Kidney (tissue), 22 donors: ENCODE measurements at places on chromosomes 5 and 9.

GRCh38 chr5:11619339-11620024 lies 284.8 kb downstream of the CTNND2 start:
- DNase-seq = no peak

DNA sequence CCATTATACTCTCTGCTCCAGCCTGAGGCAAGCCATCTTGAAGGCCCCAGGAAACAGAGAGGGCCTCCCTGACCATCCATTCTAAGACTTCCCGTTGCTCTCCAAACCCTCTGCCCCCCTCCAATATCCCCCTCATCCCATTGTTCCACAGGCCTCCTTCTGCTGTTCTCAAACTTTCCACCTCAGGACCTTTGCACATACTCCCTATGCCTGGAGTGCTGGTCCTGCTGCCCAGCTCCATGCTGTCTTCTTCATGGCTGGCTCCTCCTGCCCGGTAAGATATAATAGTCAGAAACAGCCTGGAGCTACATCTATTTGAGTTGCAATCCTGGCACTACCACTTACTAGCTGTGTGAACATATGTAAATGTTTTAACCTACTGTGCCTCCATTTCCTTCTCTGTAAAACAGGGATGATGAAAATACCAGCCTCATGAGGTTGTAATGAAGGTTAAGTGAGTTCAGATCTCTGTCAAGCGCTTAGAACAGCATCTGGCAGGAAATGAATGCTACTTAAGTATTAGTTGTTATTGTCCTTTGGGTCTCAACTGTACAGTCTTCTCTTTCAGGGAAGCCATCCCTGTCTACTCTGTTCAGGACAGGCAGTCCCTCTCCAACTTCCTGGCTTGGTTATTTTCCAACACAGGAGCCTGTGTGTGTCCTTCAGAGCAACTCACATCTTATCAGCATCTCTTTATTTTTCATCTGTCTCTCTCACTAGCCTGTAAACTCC lies 45.8 kb downstream of the TMOD1 start:
- no peak for DNase-seq

DNA sequence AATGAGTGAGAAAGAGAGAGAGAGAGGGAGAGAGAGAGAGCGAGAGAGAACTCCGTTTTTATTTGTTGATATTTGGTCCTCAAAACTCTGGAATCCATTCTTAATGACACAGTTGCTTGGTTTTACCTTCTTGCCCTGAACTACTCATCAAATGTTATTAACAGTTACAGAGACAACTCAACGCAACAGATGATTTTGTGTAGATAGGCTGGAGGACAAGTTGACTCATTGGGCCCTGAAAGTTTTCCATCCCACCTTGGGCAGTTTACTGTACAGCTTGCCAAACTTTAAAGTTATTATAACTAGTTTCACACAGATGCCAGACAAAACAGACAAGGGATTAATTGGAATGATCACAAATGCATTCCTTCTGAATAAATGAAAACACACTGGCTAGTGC lies 339.9 kb downstream of the ARL15 start:
- no peak for DNase-seq

DNA sequence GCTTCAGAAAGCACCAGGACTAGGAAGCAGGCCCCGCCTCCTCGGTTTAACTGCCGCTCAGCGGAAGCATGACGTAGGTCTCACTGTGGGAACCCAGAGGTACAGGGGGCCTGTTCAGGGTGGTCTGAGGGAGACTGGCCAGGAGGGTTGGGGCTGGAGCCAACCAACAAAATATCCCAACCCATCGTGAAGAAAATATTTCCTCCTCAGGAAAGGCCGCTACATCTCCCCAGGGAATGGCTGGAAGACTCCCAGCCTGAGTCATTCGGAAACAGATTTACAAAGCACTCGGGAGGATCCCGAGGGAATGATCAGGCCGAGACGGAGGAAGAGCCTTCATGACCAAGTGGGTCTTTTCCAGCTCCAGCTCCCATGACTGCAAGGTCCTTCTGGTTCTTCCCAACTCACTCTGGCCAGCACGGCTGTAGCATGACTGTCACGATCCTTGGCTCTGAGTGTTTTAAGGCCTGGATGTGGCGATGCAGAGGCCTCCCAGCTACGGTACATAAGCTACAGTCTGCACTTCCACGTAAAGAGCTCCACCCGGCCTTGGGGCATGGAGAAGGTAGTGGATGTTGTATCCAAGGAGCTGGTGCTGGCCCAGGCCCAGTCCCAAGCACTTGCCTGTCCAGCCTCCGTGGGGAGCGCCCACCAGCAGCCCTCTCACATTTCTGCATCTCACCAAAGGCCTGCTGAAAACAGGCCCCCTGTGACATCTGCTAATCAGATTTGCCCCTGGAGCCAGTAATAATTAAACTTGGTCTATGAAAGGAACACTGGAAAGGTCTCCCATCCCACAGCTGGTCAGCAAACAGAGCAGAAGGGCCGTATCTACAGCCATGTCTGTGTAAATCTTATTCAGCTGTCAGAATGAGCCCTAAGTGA lies 100.6 kb downstream of the LHFPL2 start:
- peak; percentile 67 for DNase-seq

DNA sequence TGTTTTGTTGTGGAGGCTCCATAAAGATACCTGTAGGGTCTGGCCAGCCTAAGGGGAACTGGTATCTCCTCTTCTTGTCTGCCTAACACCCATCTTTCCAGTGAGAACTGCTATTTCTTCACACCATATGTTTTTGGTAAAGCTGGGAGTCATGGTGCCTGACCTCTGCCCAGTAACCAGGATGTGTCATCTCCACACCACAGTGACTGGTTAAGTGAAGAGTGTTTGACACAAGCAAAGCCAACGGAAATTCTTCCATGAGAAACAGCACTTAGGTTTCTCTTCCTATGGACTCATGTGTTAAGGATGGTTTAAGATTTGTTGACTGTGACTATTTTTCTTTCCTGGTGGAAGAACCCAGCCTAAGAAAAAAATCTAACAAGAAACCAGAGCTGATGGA lies 111.5 kb downstream of the HTR4 start:
- no peak for DNase-seq

DNA sequence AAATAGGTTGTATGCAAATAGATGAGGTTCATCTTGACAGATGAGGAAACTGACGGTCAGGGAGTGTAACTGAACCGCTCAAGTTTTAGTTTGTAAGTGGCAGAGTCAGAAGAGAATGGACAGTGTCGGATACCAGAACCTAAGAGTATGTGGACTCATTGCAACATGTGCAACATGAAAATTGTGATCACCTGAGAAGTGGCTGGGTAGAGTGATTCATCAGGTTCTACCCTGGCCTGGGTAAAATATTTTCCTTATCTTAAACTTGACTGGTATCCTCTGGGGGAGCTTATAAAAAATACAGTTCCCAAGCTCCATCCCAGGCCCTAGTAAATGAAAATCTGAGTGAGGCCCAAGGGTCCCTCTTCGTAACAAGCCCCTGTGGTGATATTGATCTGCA lies 35.2 kb upstream of the MIER3 start:
- no peak for DNase-seq

DNA sequence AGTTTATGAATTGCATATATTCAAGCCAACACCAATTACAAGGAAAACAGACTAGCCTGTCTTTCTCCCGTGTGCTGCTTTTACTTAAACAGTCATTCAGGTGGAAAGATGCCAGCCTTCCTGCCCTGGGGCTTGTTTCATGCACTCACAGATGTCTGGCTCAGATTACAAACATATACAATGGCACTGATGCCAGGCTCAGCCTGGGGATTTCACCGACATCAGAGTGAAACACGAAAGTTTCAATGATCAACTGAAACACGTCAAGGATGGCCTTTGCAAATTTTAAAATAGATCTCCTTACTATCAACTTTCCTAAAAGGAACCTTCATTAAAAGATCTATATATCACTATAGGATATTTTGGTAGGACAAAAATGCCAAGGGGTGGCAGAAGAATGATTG lies 1576.5 kb downstream of the EFNA5 start:
- no peak for DNase-seq

- no peak for DNase-seq
These were observed 276.9 kb downstream of the CDH9 start for GRCh38 chr5:26761446-26761845.

DNA sequence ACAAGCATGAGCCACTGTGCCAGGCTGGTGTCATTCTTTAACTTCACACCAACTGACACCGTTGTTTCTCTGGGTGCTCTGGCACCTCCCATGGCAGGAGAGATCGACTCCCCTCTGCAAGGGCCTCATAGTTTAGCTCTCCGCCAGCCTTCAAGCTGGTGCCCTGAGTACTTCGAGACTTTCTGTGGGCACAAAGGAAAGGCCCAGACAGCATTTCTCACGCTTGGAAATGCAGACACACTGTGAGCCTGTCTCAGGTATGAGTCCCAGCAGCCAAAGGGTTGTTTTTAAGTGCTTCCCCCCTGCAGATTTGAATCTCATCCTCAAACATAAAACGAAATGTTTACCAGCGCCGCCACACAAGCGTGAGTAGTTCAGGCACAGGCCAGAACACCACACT lies 11.1 kb upstream of the TCF7 start:
- DNase-seq = no peak

DNA sequence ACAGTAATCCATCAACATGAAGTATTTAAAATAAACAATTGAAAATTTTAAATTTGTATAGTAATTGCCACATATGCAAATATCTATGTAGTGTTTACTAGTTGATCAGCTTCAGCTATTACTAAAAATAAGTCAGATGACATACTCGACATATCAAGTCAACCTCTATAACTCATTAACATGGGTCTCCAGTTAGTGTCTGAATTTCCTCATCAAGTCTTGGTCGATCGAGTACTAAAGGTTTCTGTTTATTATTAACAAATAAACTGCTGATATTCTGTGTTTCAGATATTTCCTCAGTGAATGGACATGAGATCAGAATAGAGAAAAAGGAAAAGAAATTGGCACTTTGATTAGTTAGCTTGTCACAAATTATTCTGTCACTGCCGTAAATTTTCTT lies 266.5 kb upstream of the ITGA1 start:
- peak; percentile 2 for DNase-seq

DNA sequence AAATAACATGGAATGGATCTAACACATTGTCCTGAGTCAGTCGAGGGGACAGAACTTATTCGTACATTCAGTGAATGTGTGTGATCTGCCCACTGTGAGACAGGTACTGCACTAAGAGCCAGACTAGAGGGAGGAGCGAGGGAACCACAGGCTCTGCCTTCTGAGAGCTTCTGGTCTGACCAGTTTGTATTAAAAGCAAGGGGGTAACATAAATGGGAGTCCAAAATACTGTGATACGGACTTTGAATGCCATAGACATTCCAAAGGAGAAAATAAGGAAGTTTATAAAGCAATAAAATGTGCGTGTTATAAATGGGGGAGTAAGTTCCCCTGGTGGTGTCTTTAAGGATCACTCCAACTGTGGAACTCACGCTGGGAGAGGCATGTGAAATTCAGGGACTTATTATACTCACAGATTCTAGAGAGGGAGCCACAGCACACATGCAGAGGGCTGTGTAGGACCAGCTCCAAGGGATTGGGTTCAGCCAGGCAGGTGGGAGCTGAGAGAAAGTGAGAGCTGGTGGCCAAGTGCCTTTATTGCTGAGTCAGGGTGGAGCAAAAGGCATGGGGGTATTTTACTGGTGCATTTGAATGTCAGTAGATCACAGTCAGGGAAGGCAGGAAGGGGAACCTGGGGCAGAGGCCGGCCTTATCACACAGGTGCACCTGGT lies 186.5 kb upstream of the WWC1 start:
- DNase-seq = peak; percentile 53

DNA sequence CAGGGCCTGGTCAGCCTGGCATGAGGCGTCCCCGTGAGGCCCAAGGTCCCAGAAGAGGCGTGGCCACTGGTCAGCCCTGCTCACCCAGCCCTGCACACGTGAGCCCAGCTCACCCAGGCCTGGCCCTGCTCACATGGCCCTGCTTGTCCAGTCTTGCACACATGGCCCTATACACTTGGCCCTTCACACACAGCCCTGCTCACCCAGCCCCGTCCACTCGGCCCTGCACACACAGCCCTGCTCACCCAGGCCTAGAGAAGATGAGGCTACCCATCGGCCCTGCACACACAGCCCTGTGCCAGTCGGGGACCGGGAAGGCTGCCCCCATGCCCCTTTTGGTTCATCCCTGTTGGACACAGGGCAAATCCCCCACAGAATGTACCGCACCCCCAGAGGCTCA lies 28.4 kb downstream of the ZDHHC11B start:
- no peak for DNase-seq

- DNase-seq = peak; percentile 8
These were observed 5.0 kb upstream of the TMEM268 start for GRCh38 chr9:114606068-114606467.

DNA sequence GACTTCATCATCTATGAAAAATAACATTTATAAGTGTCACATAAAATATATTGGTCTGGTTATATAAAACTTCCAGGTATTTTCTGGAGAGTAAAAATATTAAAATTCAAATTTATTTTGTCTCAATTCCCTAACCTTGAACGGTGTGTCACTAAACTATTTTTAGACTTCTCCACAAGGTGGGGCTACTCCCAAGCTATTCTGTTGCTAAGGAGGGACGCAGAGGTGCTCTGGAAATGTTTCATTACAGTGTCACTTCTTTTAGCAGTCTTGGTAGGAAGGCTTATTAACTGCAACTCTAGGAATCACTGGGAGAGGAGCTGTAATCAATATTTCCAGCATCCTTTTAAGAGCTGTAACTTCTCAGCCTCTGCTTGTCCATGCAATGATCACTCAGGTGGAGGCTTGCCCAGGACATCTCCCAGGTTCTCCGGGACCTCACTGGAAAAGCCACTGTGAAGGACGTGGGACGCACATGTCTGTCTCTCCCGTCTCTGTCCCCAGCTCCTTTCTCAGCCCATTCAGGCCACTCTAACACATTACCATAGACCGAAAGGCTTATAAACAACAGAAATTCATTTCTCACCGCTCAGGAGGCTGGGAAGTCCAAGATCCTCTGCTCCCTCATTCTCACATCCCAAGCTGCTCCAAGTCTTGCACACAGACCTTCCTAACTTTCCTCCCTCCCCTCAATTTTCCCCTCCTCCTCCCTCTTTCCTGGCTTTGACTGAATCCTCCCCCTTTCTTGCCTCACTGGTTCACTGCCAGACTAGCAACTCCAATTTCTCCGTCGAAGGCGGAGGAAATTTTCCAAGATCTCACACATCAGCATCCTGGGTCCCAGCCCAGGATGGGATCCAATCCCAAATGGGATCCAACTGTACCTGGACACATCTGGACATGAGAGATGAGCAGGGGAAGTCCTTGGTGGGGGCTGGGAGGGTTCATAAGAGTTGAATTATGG lies 32.7 kb upstream of the DNAH5 start:
- DNase-seq = peak; percentile 58

DNA sequence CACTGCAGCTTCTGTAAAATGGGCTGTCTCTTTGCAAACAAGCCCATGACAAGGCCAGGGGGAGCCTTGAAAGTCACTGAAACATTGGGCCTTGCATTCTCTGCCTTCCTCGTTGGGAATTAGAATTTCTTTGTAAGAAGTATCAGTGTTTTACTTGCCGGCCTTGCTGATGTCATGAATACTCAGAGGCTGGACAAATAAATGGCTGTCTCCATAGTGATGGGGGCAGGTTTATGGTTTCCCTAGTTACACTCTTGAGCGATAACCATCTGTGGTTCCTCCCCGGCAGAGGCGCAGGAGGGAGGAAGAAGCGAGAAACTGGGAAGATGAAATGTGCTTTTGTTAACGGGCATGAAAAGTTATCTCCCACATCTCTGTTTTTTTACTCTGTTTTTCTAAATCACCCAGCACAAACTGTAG lies 272.7 kb upstream of the PANK3 start:
- peak; percentile 75 for DNase-seq
